Activated CD4-positive, CD25-positive, alpha-beta regulatory T cell treated with anti-CD3 and anti-CD28 coated beads, Interleukin-2, amount 50 U/mL, for 72 hours (primary cell): ENCODE measurements at places on chromosomes 12 and 14.

DNA sequence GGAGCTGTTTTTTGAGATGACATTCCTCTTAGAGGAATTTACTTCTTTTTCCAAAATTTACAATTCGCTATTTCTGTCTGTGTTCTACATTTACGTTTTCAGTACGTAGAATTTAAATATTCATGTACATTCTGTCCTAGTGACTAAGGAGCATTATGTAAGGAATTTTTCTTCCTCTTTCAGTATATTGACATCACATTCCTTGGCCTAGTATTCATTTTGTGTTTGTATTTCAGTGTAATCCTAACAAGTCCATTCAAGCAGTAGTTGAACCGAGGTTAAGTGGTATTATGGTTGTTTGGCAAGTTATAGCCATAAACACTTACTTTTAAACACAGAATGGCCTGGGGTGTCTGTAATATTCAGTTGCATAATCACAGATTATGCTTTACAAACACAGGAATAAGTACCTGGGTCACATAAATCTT lies 465.2 kb downstream of the PCNX1 start:
- DNase-seq = no peak

DNA sequence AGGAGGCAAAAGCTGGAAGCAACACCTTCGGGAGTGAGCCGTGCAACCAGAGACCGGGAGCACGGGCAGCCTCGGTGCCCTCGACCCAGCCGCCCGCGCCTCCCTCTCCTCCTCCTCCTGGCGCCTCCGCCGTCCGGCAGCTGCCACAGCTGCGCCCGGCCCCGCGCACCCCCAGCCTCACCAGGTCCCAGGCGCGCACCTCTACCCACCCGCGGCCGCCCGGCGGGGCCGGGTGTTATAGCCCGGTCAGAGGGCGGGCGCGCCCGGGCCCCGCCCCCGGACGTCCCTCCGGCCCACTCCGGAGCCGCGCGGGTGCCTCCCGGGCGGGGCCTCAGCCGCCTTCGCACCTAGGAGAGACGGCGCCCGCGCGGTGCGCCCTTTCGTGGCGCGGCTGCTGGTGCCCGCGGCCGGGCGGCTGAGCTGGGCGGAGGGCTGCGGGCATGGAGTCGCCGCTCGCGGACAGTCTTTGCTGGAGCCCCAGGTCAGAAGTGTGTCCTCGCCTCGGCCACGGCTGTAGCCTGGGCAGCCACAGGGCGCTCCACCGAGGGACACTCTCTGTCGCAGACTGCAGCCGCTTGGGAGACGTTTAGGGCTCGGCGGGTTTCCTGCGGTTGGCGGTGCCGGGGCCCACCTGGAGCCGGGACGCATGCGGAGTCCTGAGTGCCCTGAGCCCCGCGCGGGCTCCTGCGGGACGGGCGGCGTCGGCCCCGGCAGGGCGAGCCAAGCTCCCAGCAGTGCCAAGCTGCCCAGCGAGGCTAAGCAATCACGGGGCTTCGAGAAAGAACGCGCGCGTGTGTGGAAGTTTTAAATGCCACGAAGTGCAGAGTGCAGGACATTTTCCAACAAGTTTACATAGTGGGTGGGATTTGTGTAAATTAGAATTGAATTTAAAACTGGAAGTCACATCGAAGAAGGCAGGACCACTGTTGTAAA lies at the start of gene CPM:
Gene CPM (minus strand): TSS at position 211 of the 933 bp plus-strand sequence. CDS start 334 bp downstream, outside the sequence.
- DNase-seq = peak; percentile 79

DNA sequence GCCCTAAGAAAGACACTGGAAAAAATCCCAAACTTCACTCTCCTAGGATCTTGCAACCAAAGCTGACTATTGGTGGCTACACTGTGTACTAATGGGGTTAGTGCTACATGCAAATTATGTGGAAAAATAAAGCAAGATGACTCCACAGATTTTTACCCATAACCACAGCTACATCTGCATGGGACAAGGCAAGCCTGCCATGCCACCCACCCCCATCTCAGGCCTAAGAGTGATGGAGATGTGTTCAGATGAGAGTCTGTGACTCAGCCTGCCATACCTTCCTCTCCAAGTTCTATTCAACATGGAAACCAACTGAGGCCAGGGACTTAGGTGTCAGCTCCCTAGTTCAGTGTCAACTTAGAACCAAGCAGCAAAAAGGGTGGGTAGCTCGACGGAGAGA lies 206.2 kb downstream of the PELI2 start:
- no peak for DNase-seq

DNA sequence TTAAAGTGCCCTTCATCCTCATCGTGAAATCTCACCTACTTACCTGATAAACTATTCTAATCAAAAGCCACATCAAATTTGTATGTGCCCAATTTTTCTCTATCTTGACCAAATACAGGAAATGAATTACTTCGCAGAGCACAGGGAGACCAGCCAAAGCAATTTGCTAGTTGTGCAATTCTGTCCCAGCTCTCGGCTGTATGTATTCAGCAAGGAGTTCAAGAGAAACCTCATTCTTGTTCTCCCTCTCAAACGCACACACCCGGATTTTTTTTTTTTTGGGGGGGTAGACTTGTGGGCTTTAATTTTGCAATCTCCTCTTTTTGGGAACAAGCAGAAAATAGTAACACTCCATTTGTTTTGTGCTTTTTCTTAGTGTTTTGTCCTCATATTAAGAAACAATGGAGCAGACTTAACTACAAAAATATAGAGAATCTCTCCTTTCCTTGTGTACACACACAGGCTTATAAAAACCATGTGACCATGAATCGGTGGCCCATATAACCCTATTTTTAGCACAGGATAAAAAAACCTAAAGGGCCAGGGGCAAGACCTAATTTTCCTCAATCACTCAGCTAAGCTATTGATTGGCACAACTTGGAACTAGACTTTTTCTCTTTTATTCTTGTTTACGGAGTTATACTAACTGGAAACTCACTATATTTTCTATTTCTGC lies 64.2 kb downstream of the MBIP start:
- no peak for DNase-seq

DNA sequence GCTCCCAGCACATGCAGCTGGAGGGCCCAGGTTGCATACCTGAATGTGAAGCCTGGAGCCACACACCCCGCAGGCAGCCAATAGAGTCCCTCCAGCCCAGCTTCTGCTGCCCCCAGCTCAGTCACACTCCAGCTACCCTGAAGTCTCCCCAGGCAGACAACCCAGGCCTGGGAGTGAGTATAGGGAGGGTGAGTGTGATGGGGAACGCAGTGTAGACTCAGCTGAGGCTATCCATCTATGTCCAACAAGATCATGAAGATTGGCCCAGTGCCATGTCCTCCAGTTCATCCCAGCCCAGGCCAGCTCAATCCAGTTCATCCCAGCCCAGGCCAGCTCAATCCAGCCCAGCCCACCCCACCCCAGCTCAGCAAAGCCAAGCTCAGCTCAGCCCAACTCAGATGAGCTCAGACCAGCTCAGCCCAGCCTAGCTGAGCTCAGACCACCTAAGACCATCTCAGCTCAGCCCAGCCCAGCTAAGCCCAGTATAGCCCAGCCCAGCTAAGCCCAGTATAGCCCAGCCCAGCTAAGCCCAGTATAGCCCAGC lies 330.4 kb downstream of the TMEM121 start:
- DNase-seq = no peak

- DNase-seq = no peak
Measured at GRCh38 chr14:101918065-101918989, 46.0 kb upstream of the DYNC1H1 start.

DNA sequence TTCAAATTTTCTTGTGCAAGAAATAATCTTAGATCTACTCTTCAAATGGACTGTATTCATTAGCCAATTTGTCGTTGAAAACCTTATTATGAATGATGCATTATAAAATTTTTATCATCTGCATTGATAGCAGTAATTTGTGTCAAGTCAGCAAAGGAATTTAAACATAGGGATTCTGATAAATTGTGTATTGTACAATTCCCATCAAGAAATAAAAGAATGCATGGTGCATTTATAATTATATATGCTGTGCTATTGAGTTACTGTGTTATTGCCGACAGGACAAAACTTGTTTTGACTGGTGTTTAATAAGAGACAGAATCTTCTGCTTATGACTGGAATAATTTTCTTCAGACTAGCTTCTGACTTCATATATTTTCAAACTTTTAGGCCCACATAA lies 3.1 kb upstream of the BCDIN3D start:
- DNase-seq = no peak

DNA sequence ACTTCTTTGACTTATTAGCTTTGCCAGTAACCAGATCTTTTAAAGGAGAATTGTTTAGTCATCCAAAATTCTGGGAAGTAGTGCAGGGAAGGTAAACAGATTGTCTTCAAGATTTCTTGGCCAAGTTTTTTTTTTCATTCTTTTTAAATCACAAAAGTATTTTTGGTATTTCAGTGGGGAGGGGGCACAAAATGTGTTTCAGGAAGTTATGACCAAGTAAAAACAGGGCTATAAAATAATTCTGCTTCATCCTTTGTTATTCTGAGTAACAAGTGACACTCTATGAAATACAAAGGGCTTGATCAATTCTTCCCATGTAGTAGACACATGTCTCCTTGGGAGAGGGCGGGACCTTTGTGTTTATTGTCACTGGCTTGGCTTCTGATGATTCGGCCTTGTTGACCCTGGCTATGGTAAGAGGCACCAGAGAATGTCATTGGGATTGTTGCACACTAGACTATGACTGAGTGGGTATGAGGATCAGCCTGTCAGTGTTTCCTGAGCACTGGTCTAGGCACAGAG lies 55.4 kb downstream of the SUSD6 start:
- no peak for DNase-seq

- DNase-seq = no peak
Measured at GRCh38 chr14:61698206-61698980, 3.1 kb downstream of the HIF1A start.

DNA sequence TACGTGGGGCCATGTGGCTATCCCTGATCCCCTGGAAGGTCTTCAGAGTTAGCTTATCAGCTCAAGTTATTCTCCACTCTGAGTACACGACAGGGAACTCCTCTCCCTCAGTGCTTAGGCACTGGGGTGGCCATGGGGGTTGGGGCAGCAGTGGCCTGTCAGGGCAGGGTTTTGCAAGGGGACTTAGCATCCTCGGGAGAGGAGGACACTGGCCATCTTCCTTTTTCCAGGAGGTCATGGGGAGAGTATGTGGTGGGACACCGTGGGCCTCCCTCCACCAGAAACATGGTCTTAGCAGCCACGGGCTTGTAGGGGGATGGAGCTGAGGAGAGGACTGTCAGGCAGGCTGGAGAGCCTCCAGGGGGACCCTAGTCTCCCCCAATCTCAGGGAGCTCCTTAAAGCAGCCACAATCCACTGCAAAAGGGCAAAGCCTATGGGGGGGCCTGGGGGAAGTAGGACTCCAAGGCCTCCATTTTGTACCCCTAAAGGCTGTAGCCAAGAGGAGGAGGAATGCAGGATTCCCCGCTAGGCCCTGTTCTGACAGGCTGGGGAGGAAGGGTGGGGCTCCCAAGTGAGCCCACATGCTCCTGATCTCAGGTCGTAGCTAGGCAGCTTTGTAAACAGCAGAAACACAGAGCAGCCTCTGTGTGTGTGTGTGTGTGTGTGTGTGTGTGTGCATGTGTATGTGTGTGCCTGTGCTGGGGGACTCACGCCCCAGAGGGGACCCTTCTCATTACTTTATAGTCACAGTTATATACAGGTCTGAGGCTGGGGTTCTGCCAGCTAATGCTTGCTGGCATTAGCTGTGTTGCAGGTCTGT lies 36.6 kb downstream of the KRT80 start:
- no peak for DNase-seq

- DNase-seq = no peak
Measured at GRCh38 chr12:57462912-57463253, 3.3 kb downstream of the GLI1 start.

DNA sequence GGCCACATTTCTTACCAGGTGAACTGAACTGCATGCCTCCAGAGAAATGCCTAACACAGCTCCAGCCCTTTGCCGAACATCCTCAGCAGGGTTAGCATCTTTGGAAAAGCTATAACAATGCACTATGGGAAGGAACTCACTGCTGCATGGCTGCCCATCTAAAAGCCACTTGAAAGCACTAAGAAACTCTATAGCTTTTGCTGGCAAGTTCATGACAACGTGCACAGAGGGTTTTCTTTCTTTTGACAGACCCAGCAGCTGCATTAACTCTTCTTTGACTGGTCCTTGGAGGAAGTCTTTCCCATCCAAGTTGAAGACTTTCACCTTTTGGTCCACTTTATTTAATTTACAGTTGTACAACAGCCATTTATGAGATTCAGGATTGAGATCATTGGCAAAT lies 5.3 kb downstream of the TRMT5 start:
- no peak for DNase-seq

DNA sequence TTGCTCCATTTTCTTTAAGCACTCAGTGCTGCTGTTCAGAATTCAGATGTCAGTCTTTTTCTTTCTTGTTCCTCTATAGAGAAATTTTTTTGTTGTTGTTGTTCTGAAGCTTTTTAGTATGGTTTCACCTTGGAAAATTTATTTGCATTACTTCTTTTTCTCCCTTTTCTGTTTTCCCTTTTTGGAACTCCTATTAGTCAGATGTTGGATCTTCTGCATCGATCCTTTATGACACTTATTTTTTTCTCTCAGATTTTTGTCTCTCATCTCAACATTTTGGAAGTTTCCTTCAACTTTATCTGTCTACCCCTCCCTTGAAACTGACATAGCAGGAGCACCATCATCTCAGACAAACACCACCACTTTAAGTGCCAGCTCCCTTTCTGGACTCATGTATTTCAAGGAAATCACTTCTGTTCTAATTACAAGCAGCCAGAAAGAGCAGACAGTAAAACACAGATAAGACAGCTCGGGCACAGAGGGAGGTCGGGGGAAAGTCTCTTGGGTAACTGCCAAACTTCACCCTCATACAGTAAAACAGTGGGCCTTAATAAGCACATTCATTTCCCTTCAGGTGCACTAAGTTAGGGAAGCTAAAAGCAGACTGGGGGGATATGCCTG lies 222.7 kb upstream of the PLXNC1 start:
- DNase-seq = no peak

DNA sequence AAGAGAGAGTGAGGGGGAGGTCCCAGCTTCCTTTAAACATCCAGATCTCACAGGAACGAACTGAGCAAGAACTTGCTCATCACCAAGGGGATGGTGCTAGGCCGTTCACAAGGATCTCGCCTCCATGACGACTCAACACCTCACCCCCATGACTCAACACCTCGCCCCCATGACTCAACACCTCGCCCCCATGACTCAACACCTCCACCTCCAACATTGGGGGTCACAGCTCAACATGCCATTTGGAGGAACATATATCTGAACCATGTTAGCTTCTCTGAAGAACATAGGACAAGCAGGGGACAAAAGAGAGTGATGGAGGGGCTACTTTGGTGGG lies 66.0 kb upstream of the LHX5 start:
- DNase-seq = no peak

DNA sequence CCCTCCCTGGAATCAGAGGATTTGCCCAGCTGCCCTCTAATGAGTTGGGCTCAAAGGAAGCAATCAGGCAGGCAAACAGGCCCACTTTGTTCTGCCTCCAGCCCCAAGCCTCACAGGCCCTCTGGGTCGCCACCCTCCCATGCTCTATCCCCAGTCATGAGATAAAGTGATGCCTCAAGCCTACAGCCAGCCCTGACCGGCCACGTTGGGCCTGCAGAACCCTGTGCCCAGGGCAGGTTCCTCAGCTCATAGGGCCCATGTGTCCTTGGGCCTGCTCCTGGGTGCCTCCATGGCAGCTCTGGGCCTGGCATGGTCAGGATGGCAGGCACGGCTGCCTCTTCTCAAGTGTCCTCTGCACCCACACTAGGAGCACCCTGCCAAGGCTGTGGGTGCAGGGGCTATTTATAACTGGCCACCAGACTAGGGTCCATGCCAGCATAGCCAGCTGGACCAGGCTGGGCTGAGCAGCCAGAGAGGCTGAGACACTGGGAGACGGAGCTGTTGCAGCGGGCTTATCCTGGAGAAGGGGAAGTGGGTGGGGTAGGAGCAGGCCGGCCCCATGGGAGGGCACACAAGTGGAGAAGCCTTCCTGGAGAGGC lies 20.2 kb downstream of the HDAC7 start:
- no peak for DNase-seq

- DNase-seq = no peak
Measured at GRCh38 chr14:75201087-75201486, 24.7 kb upstream of the TMED10 start.
